Activated T-helper 1 cell treated with anti-CD3 and anti-CD28 coated beads, Interleukin-12 subunit alpha, Interleukin-12 subunit beta, Interleukin-2, Interleukin-4 antibody, amounts not matched to agents 30 ng/mL and 10 ng/mL and 1 ng/mL, durations not matched to agents 14 hours and 24 hours and 36 hours (primary cell): ENCODE measurements at places on chromosomes 16 and 17. TPM values are rescaled to one million over a fixed set of nuclear protein-coding genes. Genes with fewer than 3 reads are reported as not detected.
A peak's percentile ranks its signal among the peaks of the same experiment; 100 is the strongest.

DNA sequence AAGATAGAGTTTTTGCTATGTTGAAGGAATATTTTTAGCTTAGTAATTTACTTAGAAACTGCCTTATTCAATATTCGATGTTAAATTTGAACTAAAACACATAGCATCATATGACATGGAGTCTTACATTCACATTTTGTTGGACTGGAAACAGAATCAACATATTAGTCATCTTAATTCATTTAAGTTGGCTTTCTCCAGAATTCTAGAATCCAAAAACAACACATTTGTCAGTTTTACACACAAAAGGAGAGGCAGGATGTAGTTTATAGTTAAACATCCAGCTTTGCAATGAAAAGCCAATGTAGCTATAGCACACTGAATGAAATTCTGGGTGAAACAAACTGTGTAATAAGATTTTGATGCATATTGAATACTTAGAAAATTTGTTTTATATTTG is 43.3 kb downstream of the WWOX start:
- DNase-seq = no peak
- no peak overlapping the region for H3K27ac ChIP-seq

The MT1H gene
- total RNA-seq = 1.4 TPM in 1 of 2 replicates, not detected in the other

The SMPD3 gene
- 0.49 and 0.61 TPM in 2 replicates for total RNA-seq

The SLC35G6 gene
- not detected in 2 replicates for total RNA-seq

The PLXDC1 gene
- 0.60 TPM in 1 of 2 replicates, not detected in the other for total RNA-seq

The CCL3 gene
- total RNA-seq = 1,244 and 1,261 TPM in 2 replicates

- no peaks in the 10 kb centered on the region for H3K27me3 ChIP-seq
- H3K4me1 ChIP-seq = peaks cover 67% of the 10 kb centered on the region
- peak; percentile 76 for DNase-seq
Observed at GRCh38 chr17:2259769-2260536, 43.6 kb downstream of the SMG6 start.

The ARSG gene
- total RNA-seq = 5.5 and 6.7 TPM in 2 replicates
